Spleen (tissue), 13 donors: ENCODE measurements at places on chromosomes 6 and 20.

GRCh38 chr6:135267085-135267484 lies 86.0 kb downstream of the MYB start:
- H3K27me3 ChIP-seq: no peaks in the 10 kb centered on the region
- H3K36me3 ChIP-seq: no peaks in the 10 kb centered on the region
- DNase-seq: no peak
- no peak overlapping the region for H3K4me3 ChIP-seq

DNA sequence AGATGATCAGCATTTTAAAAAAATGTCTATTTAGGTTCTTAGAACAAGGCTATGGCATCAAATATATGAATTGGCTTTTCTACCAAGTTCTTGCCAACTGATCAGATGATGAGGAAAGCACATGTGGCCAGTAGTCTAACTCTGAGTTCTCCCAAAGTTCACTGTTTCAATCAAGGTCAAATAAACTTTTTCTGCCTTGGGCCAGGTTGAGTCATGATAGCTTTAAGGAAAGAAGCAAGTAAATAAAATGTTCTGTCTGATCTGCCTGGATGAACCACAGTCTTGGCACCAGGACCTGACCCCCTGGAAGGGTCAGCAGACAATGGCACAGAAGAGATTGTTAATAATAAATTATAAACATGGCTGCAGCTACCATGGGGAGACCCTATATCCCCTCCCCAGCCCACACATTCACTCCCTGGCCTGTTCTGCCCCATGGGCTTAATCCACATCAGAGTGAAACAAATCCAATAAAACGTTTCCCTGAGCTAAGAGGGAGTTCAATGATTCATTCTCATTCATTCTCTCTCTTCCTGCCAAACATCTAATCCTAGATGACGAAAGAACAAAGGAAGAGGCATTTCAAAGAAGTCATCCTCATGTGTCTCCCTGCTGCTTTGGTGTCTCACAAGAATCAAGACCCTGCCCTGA lies 661.6 kb downstream of the DHX35 start:
- no peak overlapping the region for H3K4me3 ChIP-seq
- no peaks in the 10 kb centered on the region for H3K4me1 ChIP-seq
- H3K27me3 ChIP-seq: no peaks in the 10 kb centered on the region
- H3K27ac ChIP-seq: no peak overlapping the region
- H3K36me3 ChIP-seq: no peaks in the 10 kb centered on the region

DNA sequence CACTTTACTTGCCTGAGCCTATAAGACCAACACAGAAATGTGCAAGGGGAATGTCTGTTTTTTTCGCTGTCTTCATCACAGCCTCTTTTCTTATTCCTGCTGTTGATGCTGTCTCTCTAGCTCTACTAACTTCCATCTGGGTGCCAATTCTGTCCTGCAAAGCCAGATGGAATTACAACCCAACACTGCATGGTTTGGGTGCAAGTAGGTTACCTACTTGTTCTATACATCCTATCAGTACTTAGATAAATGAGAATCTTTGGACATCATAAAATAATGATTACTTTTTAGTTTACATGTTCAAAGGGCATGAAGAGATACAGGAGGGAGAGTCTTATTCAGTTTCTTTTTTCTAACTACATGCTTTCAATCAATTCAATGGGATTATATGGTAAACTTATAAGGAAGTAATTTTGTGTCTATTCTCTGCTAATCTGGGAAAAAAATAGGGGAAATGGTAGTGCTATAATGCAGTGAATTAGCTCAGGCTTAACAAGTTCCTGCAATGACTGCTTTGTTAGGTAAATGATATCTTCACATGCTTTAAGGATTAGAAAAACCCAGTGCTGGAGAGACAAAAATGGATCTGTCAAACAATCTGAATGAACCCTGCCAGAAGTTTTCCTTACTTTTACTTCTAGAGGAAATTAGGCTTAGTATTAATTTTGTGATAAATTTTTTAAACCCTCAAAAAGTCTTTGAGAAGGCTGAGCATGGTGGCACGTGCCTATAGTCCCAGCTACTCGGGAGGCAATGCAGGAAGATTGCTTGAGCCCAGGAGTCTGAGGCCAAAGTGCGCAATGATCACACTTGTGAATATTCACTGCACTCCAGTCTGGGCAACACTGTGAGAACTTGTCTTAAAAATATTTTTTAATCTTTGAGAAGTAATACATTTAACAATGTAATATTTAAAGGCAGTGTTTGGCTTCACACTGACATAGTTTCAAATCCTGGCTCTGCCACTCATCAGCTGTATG lies 86.5 kb upstream of the E2F3 start:
- H3K4me3 ChIP-seq: no peak overlapping the region
- H3K27me3 ChIP-seq: no peaks in the 10 kb centered on the region
- DNase-seq: no peak
- peaks cover 2% of the 10 kb centered on the region for H3K4me1 ChIP-seq
- H3K27ac ChIP-seq: no peak overlapping the region

GRCh38 chr6:16482702-16483314 lies 244.4 kb downstream of the GMPR start:
- H3K4me3 ChIP-seq: no peak overlapping the region
- H3K27me3 ChIP-seq: no peaks in the 10 kb centered on the region
- peaks cover 10% of the 10 kb centered on the region for H3K36me3 ChIP-seq

- DNase-seq: no peak
- H3K27me3 ChIP-seq: no peaks in the 10 kb centered on the region
- no peaks in the 10 kb centered on the region for H3K4me1 ChIP-seq
- H3K4me3 ChIP-seq: no peak overlapping the region
- no peaks in the 10 kb centered on the region for H3K36me3 ChIP-seq
- H3K27ac ChIP-seq: no peak overlapping the region
Observed at GRCh38 chr20:57768519-57768918, 58.7 kb upstream of the PMEPA1 start.

DNA sequence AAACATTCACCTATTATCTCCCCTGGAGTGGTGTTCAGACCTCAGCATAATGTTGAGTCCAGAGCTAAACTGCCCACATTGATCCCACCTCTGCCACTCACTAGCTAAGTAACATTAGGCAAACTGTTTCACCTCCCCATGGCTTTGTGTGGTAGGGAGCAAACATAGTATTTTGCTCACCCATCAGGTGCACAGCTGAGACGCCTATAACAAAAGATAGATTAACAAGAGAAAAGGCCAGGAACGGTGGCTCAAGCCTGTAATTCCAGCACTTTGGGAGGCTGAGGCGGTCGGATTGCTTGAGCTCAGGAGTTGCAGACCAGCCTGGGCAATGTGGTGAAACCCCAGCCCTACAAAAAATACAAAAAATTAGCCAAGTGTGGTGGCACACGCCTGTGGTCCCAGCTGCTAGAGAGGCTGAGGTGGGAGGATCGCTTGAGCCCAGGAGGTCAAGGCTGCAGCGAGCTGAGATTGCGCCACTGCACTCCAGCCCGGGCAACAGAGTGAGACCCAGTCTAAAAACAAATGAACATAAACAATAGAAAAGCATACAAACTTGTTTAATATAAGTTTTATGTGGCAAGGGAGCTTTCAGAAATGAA lies 91.6 kb downstream of the MAP3K7 start:
- no peaks in the 10 kb centered on the region for H3K36me3 ChIP-seq
- no peak overlapping the region for H3K4me3 ChIP-seq
- no peaks in the 10 kb centered on the region for H3K4me1 ChIP-seq
- no peak overlapping the region for H3K27ac ChIP-seq

- H3K36me3 ChIP-seq: no peaks in the 10 kb centered on the region
- H3K27me3 ChIP-seq: no peaks in the 10 kb centered on the region
- DNase-seq: no peak
Observed at GRCh38 chr6:22095836-22096235, 201.0 kb downstream of the PRL start.

- no peaks in the 10 kb centered on the region for H3K27me3 ChIP-seq
- H3K27ac ChIP-seq: no peak overlapping the region
- H3K4me1 ChIP-seq: peaks cover 6% of the 10 kb centered on the region
- no peak overlapping the region for H3K4me3 ChIP-seq
- DNase-seq: no peak
Observed at GRCh38 chr20:2946988-2947961, 74.0 kb downstream of the PTPRA start.

DNA sequence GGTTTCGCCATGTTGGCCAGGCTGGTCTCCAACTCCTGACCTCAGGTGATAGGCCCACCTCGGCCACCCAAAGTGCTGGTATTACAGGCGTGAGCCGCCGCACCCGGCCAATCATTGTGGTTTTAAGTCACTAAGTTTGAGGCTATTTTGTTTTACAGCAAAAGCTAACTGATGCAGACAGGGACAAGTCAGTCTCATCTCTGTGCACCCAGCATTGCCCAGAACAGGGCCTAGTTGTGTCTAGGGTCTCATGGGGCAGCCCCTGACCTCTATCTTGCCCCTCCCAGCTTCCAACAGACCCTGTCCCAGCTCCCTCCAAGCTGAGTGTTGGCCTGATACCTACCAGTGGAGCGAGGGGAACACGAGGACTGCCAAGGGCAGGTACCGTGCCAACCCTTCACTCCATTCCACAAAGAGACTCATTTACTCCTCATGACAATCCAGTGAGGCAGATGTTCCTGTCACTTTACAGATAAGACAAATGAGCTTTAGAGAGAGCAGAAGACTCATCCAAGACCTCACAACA lies 8.9 kb upstream of the RBCK1 start:
- H3K27me3 ChIP-seq: no peaks in the 10 kb centered on the region
- H3K4me1 ChIP-seq: peaks cover 12% of the 10 kb centered on the region
- no peak overlapping the region for H3K4me3 ChIP-seq
- no peak for DNase-seq

DNA sequence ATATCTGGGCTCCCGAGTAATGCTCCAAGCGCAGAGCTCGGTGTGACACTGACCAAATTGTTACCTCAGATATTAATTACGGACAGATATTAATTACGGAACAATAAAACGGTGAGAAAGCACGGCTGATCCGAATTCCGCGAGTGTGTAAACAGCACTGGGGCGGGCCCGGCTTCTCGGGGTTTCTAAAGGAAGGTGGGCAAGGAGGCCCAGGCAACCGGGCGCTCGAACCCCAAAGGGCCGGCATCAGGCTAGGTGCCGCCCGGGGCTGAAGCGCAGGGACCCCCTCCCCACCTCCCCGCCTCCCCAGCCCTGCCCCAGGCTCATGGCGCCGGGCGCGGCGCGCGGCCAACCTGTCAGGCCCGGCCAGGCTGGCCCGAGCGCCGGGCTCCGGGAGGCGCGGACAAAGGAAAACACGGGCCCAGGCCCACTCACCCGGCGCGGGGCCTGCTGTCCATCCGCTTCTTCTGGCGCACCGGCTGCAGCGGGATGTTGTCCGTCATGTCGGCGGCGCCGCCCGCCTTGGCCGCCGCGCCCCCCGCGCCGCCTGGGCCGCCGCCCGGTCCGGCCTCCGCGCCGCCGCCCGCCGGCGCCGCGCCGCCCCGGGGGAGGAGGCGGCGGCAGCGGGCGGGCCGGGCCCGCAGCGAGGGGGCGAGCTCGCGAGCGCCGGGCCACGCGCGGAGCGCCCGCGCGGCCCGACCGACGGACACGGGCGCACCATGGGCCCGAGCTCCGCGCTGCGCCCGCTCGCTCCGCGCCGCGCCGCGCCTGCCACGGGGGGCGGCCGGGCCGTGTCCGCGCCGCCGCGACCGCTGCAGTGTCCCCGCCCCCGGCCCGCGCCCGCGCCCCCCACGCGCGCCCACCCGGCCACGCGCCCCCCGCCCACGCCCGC lies at the start of gene ATP9A:
Gene ATP9A (minus strand): TSS at position 524 of the 892 bp plus-strand sequence. CDS start 21 bp downstream, at position 503.
- peak within 1 kb of the TSS; percentile 22 for H3K27ac ChIP-seq
- DNase-seq: peak; percentile 79
- H3K4me1 ChIP-seq: peaks cover 24% of the 10 kb centered on the region
- H3K36me3 ChIP-seq: no peaks in the 10 kb centered on the region
- H3K4me3 ChIP-seq: peak within 1 kb of the TSS; percentile 75

DNA sequence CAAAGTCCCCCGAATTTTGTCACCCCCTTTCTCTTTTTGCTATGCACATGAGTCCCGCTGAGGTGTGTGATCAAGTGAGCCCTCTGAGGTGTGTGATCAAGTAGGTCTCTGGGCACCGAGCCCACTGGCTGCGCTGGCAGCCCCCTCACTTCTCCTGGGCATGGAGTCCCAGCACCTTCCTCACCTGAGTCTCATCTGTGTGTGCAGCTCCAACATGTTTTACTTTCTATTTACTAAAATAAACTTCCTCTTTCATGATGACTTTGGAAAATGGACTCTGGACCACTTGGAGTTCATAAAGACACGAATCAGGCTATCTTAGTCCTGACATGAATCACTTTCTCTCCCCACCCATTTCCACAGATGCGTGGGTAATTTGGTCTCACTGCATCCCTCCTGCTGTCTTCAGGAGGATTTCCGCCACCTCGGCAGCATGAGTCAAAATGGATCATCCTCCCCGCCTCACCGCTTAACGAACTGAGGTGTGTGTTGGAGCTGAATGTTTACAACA lies 39.8 kb downstream of the PRDM1 start:
- no peaks in the 10 kb centered on the region for H3K27me3 ChIP-seq
- no peaks in the 10 kb centered on the region for H3K36me3 ChIP-seq
- no peaks in the 10 kb centered on the region for H3K4me1 ChIP-seq

DNA sequence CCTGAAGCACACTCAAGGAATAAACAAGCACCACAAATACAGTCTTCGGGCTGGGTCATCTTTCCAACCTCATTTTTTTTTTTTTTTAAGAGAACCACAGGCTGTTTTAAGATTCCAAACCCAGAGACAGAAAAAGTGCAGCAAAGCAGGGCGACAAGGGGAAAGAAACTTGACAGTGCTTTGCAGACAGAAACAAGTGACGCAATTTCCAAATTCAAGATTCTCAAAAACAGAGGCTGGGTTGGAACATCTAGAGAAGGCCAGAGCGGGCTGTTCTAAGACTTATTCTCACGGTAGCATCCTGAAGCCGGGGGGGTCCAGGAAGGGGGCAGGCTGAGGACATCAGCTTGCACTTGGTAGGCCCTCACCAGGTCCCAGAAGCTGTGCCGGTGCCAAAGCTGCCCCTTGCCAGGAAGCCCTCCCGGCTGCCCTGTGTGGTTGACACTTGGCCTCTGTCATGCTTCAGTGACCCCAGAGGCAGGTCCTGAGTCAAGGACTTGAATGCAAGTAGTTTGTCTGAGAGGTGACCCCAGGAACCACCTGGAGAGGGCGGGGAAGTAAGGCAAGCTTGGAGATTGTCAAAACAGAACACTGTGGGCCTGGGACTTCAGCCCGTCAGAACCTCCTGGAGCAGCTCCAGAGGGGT lies 50.5 kb downstream of the BMP7 start:
- H3K4me1 ChIP-seq: peaks cover 6% of the 10 kb centered on the region
- no peak overlapping the region for H3K4me3 ChIP-seq
- no peak overlapping the region for H3K27ac ChIP-seq
- H3K36me3 ChIP-seq: no peaks in the 10 kb centered on the region
- DNase-seq: no peak

DNA sequence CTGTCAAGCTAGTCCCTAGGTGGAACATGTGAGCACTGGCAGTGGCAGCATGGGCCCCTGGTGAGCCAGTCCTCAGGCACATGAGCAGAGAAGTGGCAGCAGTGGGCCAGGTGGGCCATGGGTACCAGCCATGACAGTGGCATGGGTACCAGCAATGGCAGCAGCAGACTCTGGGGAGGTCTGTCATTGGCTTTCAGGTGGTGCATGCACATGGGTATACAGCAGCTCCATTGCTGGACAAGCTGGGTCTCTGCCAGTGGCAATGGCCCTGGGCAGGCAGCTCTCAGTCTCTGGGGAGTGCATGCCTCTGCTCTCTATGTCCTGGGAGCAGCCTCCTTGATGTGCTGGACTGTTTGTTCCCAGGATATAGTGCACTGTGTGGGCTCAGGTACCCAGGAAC lies 65.3 kb downstream of the KAT14 start:
- H3K27ac ChIP-seq: no peak overlapping the region
- H3K27me3 ChIP-seq: no peaks in the 10 kb centered on the region
- no peak for DNase-seq
- H3K36me3 ChIP-seq: no peaks in the 10 kb centered on the region

- peaks cover 14% of the 10 kb centered on the region for H3K27me3 ChIP-seq
- no peak for DNase-seq
- H3K4me1 ChIP-seq: no peaks in the 10 kb centered on the region
- no peaks in the 10 kb centered on the region for H3K36me3 ChIP-seq
- H3K4me3 ChIP-seq: no peak overlapping the region
Observed at GRCh38 chr6:44025226-44025625, 102.0 kb downstream of the MRPL14 start.
